ENCODE measurements at places on chromosomes 1 and 21.

- no peak for DNase-seq
Measured at GRCh38 chr1:109253803-109254620, 4.7 kb downstream of the CELSR2 start.

- DNase-seq = peak; percentile 51
Measured at GRCh38 chr1:52032785-52033131, 852 bp downstream of the KTI12 start.

GRCh38 chr21:41507521-41508414, at the start of gene TMPRSS2:
Gene TMPRSS2, minus strand, starts transcription at chr21:41508158. Its CDS starts 10,025 bp downstream, at chr21:41498133.
- DNase-seq = no peak

DNA sequence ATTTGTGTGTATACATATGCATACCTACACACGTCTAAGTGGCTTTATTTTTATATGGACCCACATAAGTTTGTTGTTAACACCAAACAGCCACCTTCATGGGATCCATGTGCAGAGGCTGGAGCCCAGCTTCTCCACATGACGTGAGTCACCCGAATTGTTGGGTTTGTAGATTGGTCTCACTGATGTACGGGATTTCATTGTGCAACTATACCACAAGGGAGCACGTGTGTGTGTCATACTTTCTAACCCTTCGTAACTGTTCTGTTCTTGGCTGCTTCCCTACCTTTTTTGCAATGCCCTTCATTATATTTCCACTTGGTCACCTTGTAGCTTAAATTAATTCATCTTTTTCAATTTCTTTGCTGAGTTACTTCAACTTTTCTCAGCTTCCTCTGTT, 21.0 kb downstream of the SPRTN start:
- DNase-seq = peak; percentile 86

DNA sequence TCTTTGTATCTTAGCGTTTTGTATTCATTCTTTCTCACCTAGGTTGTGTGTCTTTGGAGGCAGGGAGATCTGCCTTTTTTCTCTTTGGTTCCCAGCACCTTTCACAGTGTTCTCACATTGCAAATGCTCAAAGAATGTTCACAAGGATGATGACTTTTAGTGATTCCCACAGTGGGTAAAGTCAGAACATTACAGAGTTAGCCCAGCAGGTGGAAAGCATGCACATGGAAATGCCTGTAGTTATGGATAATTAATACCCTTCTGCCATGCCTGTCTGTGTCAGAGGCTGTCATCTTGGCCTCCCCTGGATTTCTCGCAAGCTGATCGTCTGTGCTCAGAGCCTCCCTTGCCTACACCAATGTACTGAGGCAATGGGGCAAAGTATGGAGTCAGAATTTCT, 458.9 kb downstream of the LMO4 start:
- DNase-seq = no peak

GRCh38 chr1:117161887-117162286, 40.3 kb upstream of the TRIM45 start:
- no peak for DNase-seq

- DNase-seq = peak; percentile 83
Measured at GRCh38 chr1:154353460-154353904, 28.2 kb downstream of the ATP8B2 start.

DNA sequence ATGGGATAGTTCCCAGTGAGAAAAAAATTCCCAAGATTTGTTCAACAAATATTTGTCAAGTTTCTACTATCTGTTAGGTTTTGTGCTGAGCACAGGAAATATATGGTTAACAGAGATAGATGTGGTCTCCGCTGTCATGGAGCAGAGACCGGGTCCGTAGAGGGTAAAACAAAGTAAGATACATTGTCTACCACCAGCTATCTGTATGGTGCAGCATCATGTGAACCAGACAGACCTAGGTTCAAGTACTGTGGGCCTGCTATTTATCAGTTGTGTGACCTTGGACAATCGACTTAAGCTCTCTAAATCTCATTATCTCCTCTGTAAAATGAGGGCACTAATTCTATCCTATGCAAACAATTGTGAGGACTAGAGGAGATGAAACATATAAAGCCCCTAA, 109.8 kb downstream of the DUSP10 start:
- DNase-seq = no peak

GRCh38 chr1:17890815-17891191, 135.7 kb downstream of the ACTL8 start:
- no peak for DNase-seq

DNA sequence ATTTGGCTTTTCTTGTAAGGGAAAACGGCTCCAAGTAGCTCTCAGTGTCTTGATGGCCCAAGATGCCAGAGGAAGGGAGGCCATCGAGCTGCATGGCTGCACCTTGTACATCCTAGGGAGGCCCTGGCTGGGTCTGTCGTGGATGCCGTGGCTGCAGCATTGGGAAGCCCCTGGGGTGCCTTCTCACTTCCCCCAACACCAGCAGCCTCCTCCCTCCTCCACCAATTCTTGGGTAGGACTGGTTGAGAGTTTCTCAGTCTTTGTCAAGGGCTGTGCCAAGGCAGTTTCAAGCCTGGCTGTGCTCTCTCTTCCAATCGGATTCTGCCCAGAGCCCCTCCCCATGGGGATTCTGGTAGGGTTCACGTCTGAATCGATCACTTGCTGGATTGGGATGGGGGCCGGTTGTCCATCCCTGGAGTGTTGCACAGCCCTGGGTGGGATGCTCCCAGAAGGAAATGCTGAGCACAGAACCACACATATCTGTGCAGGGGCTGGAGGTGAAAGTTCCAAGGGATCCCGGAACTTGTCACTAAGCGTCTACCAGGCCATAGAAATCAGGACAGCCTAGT, 14.0 kb upstream of the SPSB1 start:
- DNase-seq = no peak

GRCh38 chr1:1779691-1780597, 1.7 kb upstream of the NADK start:
- DNase-seq = peak; percentile 96

DNA sequence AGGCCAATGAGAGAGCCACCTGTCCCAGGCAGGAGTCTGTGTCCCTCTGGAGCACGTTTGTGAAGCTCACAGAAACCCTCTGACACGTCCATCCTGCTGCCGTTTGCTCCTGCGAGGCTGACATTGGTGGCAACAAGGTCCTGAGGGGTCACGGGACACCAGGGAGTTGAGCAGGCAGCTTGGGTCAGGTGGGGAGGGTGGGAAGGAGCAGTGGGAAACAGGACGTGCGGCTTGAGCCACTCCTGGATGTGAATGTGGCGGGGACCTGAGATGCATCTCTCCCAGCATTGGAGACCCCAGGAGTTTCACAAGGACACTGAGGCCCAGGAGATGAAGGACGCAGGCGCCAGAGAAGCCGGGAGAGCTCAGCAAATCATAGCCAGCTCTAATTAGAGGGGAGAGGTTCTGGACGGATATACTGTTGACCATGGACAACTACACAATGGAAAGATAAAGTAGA, 149.0 kb downstream of the PEX14 start:
- no peak for DNase-seq

DNA sequence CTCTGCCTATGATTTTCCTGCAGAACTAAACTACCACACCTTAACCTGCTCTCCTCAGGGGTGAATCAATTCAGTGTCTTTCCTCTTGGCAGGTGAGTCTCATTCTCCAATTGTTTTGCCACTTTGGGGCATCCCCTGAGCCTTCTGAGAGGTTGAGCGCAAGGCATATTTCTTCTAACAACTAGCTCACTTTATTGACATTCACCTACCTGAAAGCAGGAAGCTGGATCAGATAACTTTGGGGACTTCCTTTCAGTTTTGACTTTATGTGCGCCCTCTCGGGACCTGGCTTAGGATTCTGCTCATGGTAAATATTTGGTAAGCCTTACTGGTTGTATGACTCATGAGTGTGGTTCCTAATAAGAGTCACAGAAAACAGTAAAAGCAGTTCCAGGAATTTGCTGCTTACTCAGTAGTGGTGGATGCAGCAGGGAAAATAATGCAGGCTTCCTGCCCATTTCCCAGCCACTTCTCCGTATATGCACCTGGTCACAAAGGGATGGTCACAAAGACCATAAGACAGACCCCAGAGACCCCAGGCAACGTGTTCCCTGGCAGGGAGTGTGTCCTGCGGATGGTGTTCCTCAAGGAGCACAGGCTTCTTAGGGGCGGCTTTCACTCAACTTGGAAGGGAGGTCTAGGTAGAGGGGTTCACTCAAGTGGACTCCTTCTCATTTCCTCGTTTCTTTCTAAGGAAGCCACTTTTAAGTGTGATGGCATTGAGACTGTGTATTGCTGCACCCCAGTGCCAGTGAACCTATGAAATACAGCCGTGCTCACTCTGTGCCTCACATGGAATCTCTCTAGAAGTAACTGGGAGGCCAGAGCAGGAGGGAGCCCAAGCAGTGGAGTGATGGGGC, 22.0 kb upstream of the BATF3 start:
- peak; percentile 67 for DNase-seq

- DNase-seq = no peak
Measured at GRCh38 chr1:221983444-221983843, 241.6 kb upstream of the DUSP10 start.

- DNase-seq = no peak
Measured at GRCh38 chr1:50591598-50591997, 168.4 kb upstream of the DMRTA2 start.

DNA sequence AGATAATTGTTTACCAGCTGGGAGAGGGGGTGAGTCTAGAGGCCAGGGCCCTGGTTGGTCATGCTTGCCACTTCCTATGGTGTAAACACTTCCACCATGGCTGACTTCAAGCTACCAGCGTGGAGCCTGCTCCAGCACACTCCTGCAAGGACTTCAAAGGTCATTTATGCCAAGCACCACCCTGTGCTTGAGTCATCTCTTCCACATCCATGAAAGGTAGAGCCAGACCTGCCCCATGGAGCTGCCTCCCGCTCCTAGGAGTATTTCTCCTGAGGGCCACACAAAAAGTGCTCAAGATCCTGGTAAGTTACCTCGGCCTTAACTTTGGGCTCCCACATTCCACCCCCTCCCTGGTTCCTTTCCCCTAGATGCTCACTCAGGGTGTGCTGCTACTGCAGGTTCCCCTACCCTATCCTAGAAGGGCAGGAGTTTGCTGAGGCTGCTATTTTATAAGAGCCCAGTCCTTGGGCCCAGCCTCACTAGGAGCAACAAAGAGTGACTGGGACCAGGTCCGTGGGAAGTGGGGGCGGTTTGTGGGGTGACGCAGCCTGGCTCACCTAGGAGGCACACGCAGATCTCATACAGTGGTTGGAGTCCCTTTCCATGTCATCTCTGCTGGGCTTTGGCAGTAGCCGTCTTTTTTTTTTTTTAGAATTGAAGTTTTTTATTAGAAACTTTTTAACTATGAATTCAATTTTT, 2.4 kb downstream of the RAB7B start:
- no peak for DNase-seq

DNA sequence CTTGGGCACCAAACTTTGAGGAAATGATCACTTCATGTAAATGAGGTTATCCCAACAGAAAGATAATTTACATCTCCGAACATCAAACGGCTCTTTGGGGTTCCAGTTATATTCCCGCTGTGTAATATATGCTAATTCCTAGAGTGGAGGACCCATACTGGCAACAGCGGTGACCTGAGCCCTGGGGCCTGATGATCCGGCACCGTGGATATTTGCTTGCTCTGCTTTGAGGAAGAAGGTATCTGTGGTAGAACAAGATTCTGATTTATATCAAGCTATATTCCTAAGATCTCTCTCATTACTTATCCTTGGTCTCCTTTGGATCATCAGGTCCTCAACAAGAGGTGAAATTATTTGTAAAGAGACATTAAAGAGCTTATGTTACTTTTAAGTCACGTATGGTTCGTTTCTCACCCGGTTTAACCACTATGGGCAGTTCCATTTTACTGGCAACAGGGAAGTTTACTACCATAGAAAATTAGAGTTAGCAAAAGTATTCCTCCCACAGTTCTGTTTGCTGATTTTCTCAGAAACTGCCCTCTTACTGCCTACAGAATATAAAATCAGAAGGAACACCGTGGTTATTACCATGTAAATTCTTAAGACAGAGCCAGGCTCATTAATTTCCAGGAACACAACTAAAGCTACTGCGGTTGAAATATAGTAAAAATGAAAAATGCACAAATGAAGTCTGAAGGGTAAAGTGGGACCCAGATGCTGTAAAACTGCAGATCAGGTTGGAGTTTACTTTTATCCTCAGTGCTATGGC, 56.7 kb downstream of the MRPL39 start:
- DNase-seq = no peak

GRCh38 chr21:34569381-34569979, 45.4 kb downstream of the RCAN1 start:
- no peak for DNase-seq

DNA sequence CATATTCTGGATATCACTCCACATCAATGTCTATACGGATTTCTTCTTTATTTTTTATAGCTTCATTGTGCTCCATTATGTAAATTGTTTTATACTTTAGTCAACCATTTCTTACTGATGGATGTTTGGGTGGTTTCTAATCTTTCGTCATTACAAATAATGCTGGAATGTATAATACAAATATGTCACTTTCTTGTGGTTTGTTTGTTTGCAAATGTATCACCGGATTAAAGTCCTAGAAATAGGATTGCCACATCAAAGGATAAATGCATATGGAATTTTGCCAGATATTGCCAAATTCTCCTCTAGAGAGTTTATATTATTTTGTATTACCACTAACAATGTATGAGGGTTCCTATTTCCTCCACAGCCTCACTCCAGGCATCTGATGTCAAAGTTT, 48.7 kb upstream of the PRDM2 start:
- peak; percentile 70 for DNase-seq

GRCh38 chr1:4000811-4001251, 100.8 kb upstream of the C1orf174 start:
- DNase-seq = no peak

- no peak for DNase-seq
Measured at GRCh38 chr1:205351984-205352713, 4.6 kb downstream of the KLHDC8A start.

Data from suppressor macrophage treated with lipopolysaccharide for 4 hours (primary cell).